ENCODE measurements at places on chromosomes 3 and 15. TPM values are rescaled to one million over a fixed set of nuclear protein-coding genes. Genes with fewer than 3 reads are reported as not detected.

GRCh38 chr3:8663177-8664061 is 18.8 kb upstream of the SSUH2 start:
- DNase-seq, result peak; percentile 36

DNA sequence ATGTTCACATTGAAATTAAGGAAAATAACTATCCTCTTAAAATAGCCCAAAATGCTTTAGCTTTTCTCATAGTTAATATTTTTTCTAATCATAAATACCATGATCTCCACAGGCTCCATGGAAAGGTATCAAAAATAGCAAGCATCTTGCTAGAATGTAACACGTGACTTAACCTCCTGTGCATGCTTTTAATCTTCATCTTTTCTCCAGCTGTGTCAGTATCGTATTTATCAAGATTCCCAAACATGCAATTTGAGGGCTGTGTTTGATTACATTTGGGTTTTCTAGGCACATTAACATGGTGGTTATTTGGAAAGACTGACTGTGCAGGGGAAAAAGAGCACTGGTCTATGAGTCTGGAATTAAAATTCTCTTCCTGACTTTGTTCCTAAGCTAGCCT is 472.5 kb upstream of the MCTP2 start:
- DNase-seq, result no peak

- no peak for DNase-seq
Observed at GRCh38 chr15:78968539-78969271, 23.9 kb upstream of the CTSH start.

DNA sequence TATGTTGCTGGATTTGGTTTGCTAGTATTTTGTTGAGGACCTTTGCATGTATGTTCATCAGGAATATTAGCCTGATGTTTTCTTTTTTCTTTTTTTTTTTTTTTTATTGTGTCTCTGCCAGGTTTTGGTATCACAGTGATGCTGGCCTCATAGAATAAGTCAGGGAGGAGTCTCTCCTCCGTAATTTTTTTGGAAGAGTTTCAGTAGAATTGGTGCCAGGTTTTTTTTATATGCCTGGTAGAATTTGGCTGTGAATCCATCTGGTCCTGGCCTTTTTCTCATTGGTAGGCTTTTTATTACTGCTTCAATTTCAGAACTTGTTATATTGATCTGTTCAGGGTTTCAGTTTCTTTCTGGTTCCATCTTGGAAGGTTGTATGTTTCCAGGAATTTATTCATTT is 165.8 kb downstream of the VPS8 start:
- no peak for DNase-seq

- no peak for DNase-seq
Observed at GRCh38 chr3:186680869-186681268, 15.1 kb downstream of the HRG start.

CFAP100 gene
- not detected for total RNA-seq

MESP2 gene
- not detected for total RNA-seq

GABRR3 gene
- total RNA-seq, result not detected

SERINC4 gene
- total RNA-seq, result 0.32 TPM

ST8SIA2 gene
- not detected for total RNA-seq

SEMA6D gene
- total RNA-seq, result not detected

UCN2 gene
- total RNA-seq, result not detected

All from B cell (primary cell).